Femur (tissue), 1 donor: ENCODE measurements at places on chromosomes 5 and 9.

DNA sequence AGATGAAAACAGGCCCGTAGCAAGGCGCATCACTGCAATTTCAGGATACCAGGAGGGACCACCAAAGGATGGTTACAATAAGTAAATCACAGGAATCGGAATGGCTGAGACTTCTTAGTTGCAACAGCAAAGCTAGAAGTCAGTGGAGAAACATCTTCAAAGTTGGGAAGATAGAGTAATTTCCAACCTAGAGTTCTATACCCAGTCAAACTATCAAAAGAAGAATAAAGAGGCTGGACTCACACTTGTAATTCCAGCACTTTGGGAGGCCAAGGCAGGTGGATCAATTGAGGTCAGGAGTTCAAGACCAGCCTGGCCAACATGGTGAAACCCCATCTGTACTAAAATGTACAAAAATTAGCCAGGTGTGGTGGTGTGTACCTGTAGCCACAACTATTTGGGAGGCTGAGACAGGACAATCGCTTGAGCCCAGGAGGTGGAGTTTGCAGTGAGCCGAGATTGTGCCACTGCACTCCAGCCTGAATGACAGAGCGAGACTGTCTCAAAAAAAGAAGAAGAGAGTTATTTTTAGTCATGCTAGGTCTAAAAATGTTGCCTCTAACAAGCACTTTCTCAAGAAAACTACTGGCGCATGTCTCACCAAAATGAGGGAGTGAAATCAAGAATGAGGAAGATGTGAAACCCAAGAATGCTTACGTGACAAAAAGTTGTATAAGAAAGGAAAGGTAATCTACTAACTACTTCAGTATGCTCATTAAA, 267.7 kb downstream of the DENND1A start:
- no peak for DNase-seq

DNA sequence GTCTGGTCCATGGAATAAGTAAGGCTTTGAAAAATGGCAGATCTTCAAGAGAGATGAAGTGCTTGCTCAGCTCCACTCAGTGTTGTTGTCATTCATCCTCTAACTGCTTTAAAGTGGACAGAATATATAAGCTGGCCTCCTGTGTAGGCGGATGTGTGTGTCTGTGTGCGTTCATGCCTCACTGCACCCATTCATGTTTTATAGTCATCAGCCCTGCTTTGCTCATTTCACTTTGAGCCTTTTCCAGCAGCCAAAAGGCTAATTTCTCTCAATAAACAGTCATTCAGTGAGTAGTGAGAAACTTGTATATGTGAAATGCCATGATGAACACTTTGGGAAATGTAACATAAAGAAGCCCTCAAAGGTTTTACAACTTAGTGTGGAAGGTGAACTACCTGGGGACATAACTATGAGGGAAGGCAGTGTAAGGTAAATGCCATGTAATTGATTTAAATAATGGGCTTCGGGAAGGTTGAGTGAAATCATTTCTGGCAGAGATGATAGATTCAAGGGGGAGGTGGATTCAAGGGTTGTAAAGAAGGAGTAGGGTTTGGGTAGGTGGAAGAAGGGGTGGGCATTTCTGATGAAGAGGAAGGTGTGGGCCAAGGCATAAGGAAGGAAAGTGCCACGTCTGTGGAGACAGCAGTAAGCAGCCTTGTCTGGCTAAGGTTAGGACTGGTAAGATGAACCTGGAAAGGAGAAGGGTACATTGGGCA, 15.7 kb downstream of the TTC23L start:
- no peak for DNase-seq

- DNase-seq: no peak
These were observed 189.6 kb downstream of the NR3C1 start for GRCh38 chr5:143213851-143214363.

GRCh38 chr5:86118542-86118941, 499.2 kb upstream of the COX7C start:
- no peak for DNase-seq

- DNase-seq: no peak
These were observed 126.2 kb upstream of the CHD1 start for GRCh38 chr5:99054972-99055371.

DNA sequence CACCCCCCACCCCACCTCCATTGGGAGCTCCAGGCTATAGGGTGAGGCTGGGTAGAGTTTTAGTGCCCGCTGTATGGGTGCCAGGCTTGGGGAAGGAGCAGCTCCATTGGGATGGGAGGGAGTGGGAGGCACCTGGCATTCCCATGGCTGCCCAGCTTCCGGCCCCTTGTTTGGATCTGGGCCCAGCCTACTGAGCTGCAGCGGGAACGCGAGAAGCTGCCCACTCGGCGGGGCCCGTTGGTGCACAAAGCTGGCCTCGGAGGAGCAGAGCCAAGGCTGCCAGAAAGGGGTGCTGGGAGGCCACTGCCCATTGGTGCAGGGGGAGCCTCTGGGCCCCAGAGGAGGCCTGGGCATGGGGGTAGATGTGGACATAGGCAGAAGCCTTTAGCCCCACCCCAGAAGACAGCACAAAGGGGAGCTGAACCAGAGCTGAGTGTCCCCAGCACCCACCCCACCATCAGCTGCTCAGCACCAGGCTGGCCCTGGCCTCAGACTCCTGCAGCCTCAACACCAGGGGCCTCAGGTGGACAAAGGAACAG, 4.4 kb downstream of the LCN9 start:
- no peak for DNase-seq

DNA sequence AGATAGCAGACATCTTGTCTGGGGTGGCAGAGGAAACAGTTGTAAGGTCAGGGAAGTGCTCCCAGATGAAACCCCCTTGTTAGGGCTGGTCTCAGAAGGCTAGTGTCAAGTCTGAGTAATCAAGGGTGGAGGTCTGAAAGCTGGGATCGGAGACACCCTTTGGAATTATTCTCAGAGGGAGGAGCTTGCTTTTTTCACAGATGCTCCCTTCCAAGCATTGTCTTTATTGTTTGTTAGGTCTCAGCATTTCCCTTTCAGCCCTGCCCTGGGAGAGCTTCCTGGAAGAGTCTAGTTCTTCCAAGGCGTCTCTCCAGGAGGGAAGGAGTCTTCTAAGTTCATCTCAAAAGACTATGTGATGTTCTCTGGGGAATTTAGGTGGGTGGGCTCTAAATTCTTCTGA, 3.2 kb downstream of the TEK start:
- no peak for DNase-seq

GRCh38 chr5:143582869-143583268, 179.4 kb upstream of the NR3C1 start:
- DNase-seq: no peak

DNA sequence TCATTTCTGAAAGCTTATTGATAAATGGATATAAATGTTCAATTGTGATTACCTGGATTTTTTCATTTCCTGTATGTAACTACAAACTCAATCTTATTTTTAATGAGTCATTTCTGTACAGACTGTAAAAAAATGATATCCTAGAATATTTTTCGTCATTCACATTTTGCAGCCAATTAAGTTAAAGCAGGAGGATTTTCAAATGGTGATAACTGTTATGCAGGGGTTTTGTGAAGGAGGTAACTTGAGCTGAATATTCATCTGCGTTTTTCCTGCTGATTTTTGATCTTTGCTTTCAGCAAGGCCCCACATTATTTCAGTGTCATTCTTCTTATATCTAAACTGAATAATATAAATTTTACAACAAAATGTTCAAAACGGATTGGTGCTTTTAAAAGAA, 74.1 kb downstream of the SLF1 start:
- DNase-seq: no peak

DNA sequence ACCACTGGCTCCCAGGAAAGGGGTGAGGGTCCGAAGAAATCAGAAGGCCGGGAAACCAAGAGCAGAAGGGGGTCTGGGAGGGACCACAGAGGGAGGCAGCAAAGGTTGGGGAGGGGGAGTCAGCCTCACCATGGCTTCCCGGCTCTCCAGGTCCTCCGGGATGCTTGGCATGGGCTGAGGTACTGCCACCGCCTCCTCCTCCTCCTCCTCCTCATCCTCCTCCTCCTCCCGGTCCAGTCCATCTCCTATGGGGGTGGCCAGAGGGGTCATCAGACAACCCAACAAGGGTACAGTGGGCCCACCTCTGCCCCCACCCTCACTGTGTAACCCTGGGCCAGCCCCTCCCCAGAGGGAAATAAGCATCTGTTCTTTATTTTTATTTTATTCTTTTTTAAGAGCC, 17.5 kb downstream of the GOLGA2 start:
- no peak for DNase-seq

DNA sequence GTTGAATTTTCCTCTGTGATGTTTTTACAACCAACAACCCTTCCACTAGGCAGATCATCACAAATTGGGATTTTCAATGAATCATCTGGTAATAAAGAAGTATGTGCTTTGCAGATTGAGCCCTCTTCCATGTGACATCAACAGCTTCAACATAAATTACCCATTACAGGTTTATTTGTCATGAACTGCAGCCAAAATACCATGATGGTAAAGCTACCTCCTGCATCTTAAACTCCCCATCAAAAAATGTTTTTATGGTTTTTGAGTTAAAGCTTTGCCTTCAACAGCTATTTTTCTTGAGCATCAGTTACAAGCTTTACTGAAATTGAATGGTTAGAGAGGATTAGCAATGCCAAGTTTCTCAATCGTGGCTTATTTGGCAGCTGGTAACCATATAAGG, 211.4 kb upstream of the TUSC1 start:
- DNase-seq: no peak

DNA sequence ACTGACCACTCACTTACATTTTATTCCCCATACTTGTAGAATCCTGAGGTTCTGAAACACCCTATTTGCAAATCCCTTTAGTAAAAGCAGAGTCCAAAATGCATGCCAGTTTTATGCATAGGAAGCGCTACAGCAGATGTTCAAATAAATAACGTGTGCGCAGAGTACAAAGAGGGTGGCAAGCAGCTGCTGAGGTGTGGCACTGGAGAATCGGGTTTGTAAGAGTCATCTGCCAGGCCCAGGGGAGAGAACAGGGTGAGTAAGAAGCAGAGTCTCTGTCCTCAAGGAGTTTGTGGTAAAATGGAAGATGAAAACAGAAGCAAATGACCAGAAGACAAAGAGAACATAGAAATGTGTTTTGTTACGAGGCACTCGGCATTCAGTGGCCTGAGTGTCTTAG, 288.8 kb downstream of the GLIS3 start:
- DNase-seq: no peak

DNA sequence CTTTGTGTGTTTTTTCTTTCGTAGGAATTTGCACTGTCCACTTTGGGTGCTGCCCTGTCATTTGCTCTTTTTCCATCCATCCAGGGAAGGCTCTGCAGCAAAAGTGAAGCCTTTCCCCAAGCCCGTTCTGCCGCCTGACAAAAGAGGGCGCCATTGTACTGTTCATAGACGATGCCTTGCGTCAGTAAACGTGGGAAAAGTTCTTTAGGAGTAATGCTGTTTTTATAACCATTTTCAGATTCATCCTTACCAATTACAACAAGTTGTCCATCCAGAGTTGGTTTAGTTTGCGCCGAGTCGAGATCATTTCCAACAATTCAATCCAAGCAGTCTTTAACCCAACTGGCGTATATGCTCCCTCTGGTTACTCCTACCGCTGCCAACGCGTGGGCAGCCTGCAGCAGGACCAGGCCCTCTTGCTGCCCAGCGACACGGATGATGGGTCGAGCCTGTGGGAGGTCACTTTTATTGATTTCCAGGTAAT, 34.3 kb upstream of the RPS23 start:
- DNase-seq: peak; percentile 86

DNA sequence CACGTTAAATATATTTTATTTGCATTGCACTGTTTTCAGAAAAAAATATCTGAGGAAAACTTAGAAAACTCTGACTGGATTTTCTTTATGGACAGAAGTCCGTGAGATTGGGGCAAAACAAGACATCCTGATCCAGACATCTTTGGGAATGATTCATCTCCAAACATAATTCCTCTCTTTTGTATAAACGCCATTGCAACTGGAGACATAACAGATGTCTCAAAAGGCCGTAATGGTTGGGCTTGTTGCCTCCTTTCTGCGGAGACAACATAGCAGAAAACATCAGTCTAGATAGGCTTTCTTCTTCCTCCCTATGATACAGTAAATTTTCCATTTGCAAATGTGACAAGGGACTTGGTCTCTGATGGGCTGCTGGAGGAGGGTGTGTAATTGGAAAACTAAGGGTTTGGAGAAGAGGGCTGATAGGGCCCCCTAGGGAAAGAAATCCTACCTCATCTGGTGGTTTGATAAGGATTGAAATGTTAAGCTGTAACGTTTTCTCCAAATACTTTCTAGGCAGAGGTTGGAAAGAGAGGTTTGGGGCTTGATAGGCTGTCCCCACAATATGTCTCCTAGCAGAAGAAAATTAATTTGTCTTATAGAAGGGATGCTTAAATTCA, 631.5 kb upstream of the ST8SIA4 start:
- no peak for DNase-seq

DNA sequence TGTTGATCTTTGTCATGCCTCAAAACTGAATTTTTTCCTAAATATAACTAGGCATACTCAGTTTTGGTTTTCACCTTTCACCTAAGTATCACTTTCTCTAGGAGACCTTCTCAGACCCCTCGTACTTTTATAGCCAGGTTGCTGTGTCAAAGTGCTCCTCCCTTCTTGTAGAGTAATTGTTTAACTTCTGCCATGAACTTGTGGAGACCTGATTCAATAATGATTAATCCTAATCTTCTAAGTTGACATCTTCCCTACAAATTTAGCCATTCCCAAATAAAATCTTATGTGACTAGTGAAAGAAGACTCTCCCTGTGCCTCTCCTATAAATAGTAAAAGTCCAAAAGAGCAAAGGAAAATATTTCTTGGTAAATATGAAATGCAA, 159.8 kb downstream of the SPATA31D1 start:
- no peak for DNase-seq

DNA sequence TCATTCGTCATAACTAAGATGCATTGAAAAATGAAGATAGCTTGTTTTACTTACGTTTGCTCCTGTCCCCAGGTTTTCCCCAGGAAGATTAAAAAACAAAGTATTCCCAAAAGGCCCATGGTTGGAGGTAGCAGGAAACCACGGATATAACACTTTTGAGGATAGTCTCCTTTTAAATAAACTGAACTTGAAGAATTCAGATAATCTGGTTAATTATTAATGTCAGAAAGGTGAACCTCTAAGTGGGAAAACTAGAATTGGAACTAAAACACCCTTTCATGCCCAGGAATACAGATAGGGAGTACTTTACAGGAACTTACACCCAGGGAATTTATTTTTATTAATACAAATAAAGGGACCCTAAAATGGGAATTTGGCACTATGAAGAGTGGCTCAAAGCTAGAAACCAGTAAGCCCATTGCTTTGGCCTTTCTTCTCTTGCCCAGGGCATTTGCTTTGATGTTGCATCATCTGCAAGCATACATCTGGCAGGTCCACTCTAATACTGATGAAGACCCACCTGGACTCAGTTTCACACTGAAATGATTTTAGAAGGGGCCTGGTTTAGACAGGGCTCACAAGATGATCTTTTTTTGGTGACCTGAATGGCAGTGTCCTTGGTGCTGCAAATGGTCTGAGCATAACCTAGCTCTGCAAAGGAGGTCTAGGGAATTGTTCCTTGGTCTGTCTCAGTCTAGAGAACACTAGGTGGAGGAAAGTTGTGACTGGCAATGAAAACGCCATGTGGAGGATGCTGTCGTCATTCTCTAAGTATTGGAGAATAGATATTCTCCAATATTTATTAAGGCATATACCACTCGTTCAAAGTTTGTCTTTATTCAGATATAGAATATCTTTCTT, at the start of gene C5:
TSS of gene C5 (minus strand) at position 148 of the 861 bp plus-strand sequence. CDS start at position 119, 29 bp downstream.
- DNase-seq: no peak
